ENCODE measurements at places on chromosomes 12 and 14. TPM values are rescaled to one million over a fixed set of nuclear protein-coding genes. Genes with fewer than 3 reads are reported as not detected.

Gene LRFN5
- total RNA-seq = not detected

Gene CELA1
- 0.16 TPM for total RNA-seq

Gene SYT10
- total RNA-seq = not detected

Gene ACRBP
- 1.5 TPM for total RNA-seq

Gene DPPA3
- not detected for total RNA-seq

Gene C12orf42
- 0.32 TPM for total RNA-seq

Data from T-helper 2 cell treated with Interferon-gamma antibody and Interleukin-4, amounts not matched to agents 100 ng/mL and 5 ng/mL, for 36 hours (primary cell).